Heart left ventricle (tissue), 16 donors: ENCODE measurements at places on chromosomes 11 and 22. TPM values are rescaled to one million over a fixed set of nuclear protein-coding genes. Genes with fewer than 3 reads are reported as not detected.

DNA sequence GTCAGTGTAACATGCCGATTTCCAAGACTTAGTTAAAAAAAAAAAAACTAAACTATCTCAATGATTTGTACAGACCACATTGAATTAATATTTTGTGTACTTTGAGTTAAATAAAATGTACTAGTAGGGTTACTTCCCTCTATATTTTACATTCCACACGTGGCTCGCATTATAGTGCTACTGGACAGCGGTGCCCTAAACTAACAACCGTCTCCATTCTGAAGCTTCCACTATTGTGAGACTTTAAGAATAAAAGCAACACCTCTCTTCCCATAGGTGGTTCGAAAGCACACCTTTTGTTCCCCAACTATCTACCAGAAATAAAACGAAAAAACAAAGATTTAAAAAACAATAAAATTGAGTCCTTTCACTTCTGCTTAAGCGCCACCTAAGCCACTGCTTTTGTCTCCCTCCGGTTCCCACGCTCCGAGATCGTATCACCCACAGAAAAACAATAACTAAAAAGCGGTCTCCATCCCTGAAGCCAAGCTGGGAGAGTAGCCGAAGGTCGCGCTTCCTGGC, 380 bp upstream of the TTC17 start:
- no peak for DNase-seq

FGF3 gene
- total RNA-seq = not detected

DNA sequence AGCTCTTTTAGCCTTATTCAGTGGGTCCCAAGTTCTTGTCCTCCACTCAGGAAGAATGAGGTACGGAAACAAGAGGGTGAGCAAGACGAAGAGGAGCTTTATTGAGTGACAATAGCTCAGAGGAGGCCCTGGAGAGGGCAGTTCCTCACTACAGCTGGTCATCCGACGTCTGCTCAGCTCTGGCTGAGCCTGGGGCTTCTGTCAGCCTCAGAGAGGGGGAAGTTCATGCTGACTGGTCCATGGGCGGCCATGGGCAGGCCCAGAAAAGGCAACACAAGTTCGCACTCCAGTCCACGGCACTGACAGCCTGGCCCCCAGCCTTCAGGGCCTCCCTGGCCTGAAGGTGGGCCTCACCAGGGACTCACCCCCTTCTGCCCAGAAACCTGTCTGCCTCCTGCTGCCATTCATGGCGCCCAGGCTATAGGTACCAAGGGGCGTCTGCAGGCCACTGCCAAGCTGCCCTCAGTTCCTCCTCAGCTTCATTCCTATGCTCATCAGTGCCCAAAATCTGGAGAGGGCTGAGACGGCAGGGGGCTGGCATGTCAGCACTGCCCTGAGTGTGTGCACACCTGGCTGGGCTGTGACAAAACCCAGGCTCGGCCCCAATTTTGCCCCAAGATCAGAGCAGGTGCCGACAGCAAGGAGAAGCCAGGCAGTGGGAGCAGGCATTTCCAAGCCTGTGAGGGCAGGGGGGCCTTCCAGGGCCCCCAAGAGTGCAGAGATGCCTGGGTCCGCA, 21.7 kb upstream of the KIAA0930 start:
- DNase-seq = no peak

DNA sequence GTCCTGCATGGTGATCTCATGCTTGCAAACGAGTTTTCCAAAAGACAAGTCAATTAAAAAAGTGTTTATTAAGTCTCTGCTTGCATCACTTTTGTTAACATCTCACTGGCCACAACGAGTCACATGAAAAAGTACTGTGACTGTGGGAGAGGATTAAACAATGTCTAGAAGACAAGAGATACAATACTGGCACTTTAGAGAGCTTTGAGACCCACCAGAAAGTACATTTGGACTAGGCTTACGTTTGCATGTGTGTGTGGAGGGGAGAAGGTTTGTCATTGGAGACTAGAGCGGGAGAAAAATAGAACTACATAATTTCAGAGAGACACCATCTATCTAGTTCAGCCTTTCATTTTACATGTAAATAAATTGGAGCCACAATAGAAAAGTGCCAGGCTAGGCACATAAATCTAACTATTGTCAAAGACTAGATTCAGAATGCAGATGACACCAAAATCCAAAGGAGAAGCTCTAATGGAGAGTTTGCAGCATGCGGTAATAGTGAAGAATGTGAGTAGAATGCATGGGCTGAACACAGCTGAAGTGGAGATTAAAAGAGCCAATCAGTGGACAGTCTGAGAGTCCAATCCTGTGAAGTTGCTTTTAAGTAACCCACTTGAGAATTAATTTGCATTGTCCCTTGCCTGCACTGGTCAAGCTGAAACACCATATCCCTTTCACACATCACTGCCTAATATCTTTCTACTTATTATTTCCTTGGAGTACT, 977.4 kb upstream of the FAT3 start:
- no peak for DNase-seq

GRCh38 chr22:39994041-39994565, 651 bp upstream of the FAM83F start:
- no peak for DNase-seq

KRTAP5-9 gene
- total RNA-seq = not detected

OR5D16 gene
- total RNA-seq = not detected

GRCh38 chr11:35563484-35564244, 38.2 kb upstream of the PAMR1 start:
- DNase-seq = no peak

DNA sequence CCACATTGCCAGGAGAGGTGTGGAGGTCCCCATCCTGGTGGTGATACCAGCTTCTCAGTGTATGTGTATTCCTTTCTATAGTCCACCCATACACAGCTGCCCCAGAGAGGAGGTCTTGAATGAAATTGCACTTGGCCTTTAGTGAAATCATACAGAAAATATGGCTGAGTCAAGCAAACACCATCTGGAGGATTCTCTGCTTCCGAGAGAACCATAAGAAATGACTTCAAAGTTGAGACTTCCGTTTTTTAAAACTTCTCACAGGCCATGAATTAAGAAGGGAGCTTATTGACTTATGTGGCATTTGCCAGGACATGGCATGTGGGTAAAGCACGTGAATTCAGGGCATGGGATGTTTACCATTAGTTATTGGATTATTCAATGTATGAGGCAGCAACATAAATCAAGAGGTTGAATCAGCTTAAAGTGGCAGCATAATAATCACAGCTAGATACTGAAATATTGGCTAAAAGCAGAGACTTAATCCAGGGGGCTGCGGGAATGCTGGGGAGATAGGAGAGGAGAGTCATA, 119.1 kb upstream of the MTNR1B start:
- DNase-seq = no peak

HBG1 gene
- not detected for total RNA-seq

DNA sequence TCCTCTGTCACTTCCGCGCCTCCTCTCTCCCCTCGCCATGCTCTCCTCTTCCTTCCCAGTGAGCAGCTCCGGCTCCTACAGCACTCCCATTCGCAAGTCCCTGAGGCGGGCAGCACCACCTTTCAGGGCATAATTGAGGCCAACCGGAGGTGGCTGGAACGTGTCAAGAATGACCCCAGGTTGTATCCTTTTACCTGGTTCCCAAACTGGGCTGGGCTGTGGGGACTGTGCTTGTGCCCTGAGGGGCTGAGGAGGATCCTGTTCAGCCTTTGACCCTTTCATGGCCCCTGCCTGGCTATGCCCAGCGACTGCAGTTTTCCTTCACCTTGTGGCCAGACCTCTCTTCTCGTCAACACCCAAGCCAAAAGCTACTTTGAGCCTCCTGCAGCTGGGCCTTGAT, 84.1 kb downstream of the CEP164 start:
- DNase-seq = no peak

GRCh38 chr11:95111923-95112540, 22.4 kb downstream of the ENDOD1 start:
- DNase-seq = no peak

- DNase-seq = peak; percentile 58
Observed at GRCh38 chr11:133955945-133956421, 785 bp downstream of the IGSF9B start.

DNA sequence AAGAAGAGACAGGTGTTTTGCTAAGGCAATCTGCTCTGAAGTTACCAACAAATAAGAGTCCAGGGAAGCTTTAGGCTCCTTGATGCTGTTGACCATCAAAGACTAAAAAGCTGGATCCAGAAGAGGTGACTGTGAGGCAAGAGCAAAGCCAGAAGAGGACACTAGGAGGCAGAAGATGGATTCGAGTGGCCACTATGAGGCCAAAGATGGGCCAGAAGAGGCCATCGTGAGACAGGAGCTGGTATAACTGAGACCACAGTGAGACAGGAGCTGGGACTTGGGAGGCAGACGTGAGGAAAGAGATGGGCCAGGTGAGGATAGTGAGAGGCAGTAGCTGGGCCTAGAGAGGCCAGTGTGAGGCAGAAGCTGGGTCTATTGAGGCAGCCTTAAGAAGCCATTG, 37.7 kb downstream of the OR4C45 start:
- DNase-seq = no peak

MUC5AC gene
- total RNA-seq = not detected

DNA sequence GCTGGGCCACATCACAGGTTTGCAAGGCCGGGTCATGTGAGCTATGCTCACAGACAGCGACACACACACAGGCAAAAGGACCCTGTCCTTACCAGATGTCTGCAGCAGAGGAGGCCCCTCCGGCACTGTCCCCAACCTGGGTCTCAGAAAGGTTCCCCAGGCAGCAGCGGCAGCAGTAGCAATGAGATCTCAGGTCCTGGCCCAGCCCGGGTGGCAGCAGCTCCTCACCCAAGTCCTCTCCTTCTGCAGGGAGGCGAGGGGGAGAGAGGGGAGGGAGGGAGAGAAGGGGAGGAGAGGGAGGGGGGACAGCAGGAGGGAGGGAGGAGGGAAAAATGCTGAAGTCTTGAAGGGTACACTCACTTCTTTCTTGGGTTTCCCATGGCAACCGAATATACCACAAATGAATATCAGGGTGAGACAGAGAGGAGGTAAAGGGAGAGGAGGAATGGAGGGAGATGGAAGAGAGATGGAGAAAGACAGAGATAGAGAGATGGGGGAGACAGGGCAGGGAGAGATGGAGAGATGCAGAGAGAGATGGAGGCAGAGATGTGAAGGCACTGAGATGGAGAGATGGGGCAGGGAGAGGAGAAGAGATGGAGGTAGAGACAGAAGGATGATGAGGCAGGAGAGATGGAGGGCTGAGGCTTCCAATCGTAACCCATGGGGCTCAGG, 9.5 kb downstream of the ELFN2 start:
- DNase-seq = no peak

- no peak for DNase-seq
Observed at GRCh38 chr11:57269571-57270021, 32.5 kb upstream of the APLNR start.

- DNase-seq = peak; percentile 36
Observed at GRCh38 chr22:46036558-46037408, 59.8 kb upstream of the WNT7B start.

GRCh38 chr11:117997823-117998579, 11.8 kb downstream of the IL10RA start:
- peak; percentile 5 for DNase-seq

DNA sequence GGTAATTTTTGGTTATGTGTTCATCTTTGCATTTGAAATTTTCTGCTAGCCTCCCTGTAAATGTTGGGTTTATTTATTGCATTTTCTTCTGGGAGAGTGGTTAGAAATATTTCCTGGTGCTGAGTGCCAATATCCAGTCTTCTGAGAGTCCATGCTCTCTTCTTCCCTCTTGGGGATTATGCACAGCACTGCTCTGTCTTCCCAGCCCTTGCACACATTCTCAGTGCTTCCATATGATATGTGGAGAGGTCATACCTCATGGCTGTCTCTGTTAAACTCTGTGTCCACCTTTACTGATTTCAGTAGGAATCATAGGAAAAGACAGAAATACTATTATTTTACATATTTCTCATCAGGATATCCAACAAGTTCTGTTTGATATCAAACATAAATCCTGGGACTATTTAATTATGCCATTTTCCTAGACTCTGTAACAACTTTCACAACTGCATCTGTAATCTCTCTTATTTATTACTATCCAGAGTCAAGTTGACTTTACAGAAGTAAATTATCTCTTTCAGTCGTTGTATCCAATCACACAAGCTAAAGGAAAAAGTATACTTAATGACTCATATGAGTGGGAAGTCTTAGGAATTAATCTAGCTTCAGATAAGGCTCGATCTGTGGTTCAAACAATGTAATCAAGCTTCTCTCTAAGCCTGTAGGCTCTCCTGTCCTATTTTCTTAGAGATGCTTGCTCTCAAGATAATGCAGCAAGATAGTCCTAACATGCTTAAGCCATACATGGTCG, 2.7 kb upstream of the NXPE1 start:
- no peak for DNase-seq

- no peak for DNase-seq
Observed at GRCh38 chr22:27348634-27349033, 452.9 kb downstream of the MN1 start.

DNA sequence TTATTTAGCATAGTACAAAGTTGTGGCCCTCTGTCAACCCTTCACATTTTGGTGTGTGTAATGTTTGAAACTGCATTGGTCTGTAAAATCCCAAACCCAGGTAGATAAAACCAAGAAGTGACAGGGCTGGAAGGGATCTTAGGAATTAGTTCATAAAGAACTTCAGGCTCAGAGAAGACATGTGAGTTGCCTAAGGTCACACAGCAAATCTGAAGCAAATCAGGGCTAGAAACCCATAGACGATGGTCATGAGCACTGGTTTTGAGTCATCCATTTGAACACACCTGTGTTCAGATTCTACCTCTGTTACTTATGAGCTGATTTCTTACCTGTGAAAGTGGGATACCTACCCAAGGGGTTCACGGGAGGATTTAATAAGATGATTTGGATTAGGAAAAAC, 107.1 kb downstream of the PTPRJ start:
- DNase-seq = no peak

DNA sequence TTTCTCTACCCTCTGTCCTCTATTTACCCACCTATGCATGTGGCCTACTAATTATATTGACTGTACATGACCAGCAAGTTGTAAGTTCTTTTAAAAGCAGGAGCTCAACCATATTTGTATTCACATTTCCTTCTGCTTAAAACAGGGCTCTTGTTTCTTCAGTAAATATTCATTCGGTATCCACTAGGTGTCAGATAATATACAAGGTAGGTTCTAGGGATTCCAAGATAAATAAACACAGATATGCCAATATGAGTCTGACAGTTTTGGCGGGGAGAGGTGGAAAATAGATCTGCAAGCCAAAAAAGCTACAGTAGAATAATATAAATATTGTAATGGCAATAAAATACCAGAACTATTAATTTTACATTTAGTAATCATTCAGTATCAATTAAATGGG, 15.3 kb upstream of the RAB30 start:
- no peak for DNase-seq

DNA sequence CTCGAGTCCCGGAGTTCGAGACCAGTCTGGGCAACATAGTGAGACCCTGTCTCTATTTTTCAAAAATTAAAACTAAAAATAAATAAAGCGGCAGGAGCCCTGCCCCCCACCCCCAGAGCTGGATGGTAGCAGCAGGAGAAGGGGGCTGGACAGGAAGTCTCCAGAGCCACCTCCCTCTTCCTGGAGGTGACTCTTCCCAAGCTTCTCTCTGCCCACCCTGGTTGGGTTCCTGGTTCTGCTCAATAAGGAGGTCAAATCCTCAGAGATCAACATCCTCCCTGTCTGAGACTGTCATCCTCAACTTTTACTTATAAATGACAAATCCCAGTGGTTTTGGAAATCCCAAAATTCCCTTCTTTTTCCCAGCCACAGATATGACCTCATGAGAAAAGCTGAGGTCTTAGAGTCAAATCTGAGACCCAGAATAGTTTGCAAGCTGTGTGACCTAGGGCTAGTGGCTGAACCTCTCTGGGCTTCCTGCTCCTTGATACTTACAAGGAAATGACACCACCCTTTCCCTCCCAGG, 987 bp downstream of the C1QTNF6 start:
- peak; percentile 24 for DNase-seq
